Stimulated activated naive CD8-positive, alpha-beta T cell treated with anti-CD3 and anti-CD28 coated beads, Interleukin-15, Interleukin-2, amounts not matched to agents 100 U/mL and 50 U/mL, for 24 hours (primary cell): ENCODE measurements at places on chromosomes 6 and 20.

DNA sequence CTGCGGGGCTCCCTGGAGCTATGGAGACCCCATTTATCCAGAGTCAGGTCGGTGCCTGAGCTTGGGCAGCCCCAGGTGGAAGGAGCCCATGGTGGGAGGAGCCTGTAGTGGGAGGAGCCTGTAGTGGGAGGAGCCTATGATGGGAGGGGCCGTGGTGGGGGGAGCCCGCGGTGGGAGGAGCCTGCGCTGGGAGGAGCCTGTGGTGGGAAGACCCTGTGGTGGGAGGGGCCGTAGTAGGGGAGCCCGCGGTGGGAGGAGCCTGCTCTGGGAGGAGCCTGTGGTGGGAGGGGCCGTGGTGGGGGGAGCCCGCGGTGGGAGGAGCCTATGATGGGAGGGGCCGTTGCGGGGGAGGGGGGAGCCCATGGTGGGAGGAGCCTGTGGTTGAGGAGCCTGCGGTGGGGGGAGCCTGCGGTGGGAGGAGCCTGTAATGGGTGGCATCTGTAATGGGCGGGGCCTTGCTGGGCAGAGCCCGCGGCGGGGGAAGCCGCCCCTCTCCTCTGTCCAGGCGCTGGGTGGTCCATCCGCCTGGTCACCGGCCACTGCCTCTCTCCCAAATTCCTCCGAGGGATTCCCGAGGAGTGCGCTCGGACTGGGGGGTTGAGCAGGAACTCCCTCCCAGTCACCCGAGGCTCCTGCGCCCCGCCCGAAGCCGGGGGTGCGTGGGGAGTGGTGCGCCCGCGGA lies 567 bp upstream of the FNDC11 start:
- DNase-seq = peak; percentile 91

DNA sequence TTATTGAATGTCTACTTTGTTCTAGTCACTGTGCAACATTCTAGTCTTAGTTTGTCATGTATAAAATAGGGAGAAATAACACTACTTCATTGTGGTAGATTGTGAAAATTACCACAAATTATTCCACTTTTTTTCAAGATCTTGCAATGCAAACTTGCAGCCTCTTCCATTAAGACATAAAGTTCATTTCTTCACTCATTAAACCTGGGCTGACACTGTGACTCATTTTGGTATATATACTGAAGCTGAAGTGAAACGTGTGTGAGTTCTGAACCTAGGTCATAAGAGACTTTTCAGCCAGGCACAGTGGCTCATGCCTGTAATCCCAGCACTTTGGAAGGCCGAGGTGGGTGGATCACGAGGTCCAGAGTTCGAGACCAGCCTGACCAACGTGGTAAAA lies 329.0 kb downstream of the BCKDHB start:
- no peak for DNase-seq

DNA sequence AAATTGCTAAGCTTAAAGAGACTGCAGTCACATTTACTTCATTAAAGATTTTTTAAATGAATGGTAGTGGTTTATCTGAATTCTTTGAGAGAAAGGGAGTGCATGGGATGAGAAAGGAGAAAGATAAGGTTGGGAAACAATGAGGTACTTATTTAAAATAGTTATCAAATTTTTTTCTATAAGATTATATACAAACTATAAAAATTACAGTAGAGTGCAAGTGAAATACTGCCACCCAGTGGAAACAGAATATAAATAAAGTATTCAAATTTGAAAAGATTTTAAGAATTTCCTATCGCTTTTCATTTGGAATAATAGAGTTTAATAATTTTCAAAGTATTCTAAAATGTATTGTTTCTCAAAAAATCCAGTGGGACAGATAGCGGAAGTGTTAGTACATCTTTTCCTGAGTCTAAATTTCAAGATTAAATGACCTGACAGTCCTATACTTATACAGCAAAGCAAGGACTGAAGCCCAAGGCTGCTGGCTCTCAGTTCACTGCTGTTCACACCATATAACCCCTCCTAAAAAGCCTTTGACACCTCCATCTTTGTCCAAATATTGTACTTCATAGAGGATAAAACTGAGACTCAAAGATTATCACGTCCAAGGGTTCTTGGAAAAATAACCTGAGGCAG lies 31.1 kb downstream of the EPM2A start:
- DNase-seq = no peak

- no peak for DNase-seq
Measured at GRCh38 chr6:10099529-10100140, 315.2 kb downstream of the TFAP2A start.

- no peak for DNase-seq
Measured at GRCh38 chr6:37131104-37131959, 38.6 kb upstream of the PIM1 start.

DNA sequence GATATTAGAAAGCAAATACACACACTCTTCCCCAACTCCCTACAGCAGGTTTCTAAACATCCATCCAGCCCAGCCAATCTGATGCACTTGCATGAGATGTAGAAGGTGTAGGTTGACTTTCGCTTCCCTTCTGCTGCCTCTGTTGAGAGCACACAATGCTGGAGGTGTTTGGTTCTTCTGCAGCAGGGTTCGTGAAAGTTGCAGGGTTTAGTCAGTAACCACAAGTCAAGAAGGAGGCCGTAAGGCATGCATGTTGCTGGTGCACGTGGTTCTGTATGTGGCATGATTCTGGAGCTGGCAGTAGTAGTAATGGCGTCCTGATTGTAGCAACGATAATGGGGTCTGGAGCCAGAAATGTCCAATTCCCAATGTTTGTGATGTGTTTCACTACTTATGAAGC lies 53.0 kb downstream of the DEK start:
- DNase-seq = no peak

GRCh38 chr6:32867554-32868256 lies 13.7 kb downstream of the PSMB9 start:
- DNase-seq = no peak

GRCh38 chr6:75219263-75219662 lies 13.4 kb upstream of the COL12A1 start:
- DNase-seq = no peak

DNA sequence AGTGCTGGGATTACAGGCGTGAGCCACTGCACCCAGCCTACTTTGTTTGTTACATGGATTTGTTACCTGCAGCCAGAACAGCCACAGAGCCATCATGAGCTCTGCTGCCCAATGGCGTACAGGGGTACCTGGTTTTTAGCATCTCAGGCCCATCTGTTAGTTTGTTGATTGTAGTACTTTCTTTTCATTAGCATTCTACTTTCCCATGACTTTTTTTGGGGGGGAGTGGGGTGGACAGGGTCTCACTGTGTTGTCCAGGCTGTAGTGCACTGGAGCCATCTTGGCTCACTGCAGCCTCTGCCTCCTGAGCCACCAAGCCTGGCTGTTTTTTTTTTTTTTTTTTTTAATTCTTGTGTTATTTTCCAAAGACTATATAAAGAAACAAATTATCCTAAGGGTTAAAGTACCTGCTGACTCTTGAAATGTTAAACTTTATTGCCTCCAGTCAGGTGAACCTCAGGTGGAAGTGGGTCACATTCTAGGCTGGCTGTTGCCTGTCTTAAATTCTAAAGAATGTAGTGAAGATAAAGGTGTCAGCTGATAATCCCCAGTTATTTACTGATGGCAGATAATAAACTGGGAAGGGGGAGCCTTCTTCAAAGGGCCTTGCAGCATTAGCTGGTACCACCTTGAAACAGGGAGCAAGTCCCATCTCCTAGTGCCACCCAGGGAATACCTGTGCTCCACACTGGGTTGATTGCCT lies 15.2 kb downstream of the NEU1 start:
- DNase-seq = no peak

DNA sequence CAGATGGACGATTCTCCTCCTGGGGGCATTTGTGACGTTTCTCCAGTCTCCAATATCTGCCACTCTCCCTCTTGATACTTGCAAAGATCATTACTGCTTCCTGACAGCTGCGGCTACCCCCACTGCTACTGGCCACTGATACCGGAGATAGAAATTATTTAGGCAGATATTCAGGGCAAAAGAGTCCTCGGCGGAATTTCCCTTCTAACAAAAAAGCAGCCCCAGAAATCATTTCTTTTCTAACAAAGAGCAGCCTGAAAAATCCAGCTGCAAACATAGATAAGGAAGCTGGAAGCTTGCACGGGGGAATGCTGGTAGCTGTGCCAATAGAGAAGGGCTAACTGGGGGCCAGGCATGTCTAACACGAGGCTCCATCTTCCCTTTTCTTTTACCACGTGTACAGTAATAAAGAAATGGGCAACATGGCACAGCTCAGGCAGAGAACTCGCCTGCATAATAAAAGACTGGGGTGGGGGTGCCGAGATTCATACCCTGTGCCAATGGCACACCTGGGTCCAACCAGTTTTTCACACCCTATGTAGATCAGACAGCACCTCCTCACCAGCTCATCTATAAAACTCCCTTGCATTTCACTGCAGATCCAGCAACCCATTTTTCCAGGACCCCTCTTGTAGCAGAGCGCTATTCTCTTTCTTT lies 6.1 kb downstream of the TP53RK start:
- DNase-seq = no peak

DNA sequence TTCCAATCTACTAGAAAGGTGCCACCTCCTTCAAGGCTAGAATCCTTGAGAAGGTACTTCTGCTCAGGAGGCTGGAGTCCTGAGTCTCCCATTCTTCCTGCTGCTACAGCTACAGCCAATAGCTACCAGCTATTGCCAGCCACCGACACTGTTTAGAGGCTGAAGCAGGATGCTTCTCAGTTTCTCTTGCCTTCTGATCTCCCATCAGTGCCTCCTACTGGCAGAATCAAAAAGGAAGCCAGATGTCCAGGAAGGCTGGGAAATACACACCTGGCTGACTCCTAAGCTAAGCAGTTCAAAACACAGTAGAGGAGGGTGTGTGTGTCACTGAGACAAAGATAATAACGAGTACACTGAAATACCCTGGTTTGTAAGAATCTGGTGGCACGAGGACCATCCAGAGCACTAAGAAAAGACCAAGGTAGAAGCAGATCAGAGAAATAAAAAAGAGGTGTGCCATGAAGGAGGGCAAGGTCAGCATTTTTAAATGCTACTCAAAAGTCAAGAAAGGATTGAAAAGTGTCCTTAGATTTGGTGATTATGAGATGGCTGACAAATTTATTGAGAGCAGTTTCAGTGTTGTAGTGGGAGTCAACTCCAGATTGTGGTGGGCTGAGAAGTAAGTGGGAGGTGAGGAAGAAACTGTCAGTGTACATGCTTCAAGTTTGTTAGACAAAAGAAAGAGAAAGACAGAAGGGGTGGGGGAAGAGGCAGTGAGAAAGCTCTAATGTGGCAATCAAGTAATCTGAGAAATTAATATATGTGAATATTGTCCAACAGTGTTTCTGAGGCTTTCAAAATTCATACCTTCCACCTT lies 2.3 kb upstream of the HLA-DMA start:
- peak; percentile 39 for DNase-seq

- no peak for DNase-seq
Measured at GRCh38 chr6:34140075-34140474, 5.8 kb downstream of the GRM4 start.

- DNase-seq = no peak
Measured at GRCh38 chr20:3413393-3413889, 6.0 kb upstream of the DNAAF9 start.

GRCh38 chr6:84379142-84379541 lies 151.7 kb upstream of the CEP162 start:
- no peak for DNase-seq

DNA sequence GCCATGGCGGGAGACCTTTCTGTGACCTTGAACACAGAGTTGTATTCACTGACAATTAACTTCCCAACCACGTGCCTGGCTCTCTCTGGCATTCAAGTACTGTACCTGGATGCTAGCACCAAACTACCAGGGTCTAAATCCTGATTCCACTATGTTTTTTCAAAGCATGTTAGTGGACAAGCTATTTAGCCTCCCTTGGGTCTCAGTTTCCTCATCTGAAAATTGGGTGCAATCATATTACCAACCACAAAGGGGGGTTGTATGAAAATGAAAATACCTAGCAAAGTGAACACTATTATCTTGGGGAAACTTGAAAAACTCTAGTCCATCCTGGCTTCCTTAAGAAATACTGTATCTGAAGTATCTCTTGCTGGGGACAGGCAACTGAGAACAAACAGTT lies 308.7 kb upstream of the SGK1 start:
- no peak for DNase-seq

GRCh38 chr20:50932691-50933280 lies 1.5 kb upstream of the ADNP start:
- no peak for DNase-seq

GRCh38 chr6:111844376-111844775 lies 28.9 kb downstream of the FYN start:
- DNase-seq = no peak

DNA sequence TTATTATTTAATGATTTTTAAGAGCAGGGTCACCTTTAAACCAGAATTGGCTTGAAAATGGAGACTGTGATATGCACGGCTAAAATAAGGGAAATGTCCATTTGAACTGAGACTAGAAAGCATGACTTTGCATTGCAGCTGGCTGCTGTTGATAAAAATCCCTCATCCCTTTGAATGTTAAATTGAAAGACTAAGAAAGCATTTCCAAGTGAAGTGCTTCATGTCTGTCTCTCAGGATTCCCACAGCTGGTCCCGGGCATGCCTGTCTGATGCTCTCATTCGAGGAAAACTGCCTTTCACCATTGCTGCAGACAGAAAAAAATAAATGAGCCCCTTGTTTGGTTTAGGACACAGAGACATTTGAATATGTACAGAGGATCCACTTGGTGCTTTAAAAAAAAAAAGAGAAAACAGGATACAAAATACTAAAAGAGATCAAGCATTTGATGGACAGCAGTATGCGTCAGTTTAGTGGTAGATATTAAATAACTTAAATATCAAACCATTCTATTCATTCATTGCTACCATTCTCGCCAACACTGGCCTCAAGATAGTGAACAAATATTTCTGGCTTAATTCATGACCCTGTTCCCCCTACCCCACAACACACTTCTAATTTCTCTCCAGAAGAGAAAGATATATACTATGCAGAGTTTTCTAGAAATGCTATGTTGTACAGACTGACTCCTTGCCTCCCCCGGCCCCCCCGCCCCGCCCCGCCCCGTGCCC lies 55.0 kb downstream of the TBC1D7 start:
- DNase-seq = no peak

- no peak for DNase-seq
Measured at GRCh38 chr20:47256668-47257236, 99.7 kb downstream of the ZMYND8 start.
